ENCODE measurements at places on chromosomes 4 and X.

GRCh38 chr4:168787801-168788595 lies 222.1 kb downstream of the CBR4 start:
- H3K27ac ChIP-seq: no peak overlapping the region
- H3K4me3 ChIP-seq: no peak overlapping the region
- H3K36me3 ChIP-seq: no peaks in the 10 kb centered on the region
- no peak for DNase-seq

DNA sequence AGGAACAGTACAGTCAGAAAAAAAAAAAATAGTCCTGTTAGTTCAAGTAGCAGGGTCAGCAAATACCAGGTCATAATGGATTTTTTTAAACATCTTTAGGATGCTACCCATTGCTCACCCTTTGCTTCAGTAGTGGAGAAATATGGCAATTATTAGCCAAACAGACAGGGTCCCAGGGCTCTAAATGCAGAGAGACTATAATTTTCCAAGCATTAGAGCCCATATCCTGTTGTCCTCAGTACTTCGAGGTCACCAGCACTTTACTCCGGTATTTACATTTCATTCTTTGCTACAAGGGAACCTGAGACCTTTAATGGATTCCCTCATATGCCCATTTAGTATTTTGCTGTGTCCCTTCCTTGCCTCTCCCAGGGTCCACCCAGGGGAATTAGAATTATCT lies 1562.9 kb upstream of the TENM3 start:
- no peaks in the 10 kb centered on the region for H3K27me3 ChIP-seq
- DNase-seq: no peak
- no peaks in the 10 kb centered on the region for H3K36me3 ChIP-seq
- no peak overlapping the region for H3K4me3 ChIP-seq
- no peak overlapping the region for H3K27ac ChIP-seq

DNA sequence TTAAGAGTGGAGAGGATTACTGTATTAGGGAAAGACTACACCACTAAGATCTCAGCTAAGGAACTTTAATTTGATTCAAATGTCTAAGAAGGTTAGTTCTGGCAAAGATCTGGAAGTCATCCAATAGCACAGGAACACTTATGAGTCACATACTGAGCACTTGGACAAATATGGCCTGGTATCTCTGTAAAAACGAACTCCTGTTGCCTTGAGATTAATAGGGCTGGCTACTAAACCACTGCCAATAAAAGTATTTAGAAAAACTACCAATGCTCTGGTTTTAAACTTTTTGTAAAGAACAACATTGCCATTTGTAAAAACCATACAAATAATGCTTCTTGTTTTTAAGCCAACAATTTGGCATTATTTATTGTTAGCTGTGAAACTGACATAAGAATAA lies 70.5 kb downstream of the SEC24D start:
- H3K4me3 ChIP-seq: no peak overlapping the region
- no peaks in the 10 kb centered on the region for H3K27me3 ChIP-seq
- no peaks in the 10 kb centered on the region for H3K36me3 ChIP-seq
- no peak overlapping the region for H3K27ac ChIP-seq

DNA sequence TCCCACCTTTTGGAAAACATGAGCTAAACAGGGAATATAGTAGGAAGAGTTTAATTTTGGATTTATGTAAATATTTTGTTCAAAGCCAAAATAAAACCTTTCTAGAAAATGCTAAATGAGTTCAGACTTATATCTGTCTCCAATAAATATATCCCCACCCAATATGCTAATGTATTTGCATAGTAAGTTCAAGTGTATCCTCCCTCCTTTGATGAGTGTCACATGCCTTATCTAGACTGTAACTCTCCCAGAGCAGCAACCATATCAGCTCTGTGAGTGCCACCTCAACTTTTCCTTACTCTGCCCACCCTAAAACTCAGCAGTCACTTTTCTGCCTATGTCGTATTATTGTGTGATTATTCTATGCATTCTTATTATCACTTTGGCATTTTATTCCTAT lies 516.1 kb upstream of the NR3C2 start:
- H3K36me3 ChIP-seq: no peaks in the 10 kb centered on the region
- H3K4me1 ChIP-seq: no peaks in the 10 kb centered on the region
- no peak overlapping the region for H3K27ac ChIP-seq
- no peak overlapping the region for H3K4me3 ChIP-seq
- H3K27me3 ChIP-seq: no peaks in the 10 kb centered on the region

DNA sequence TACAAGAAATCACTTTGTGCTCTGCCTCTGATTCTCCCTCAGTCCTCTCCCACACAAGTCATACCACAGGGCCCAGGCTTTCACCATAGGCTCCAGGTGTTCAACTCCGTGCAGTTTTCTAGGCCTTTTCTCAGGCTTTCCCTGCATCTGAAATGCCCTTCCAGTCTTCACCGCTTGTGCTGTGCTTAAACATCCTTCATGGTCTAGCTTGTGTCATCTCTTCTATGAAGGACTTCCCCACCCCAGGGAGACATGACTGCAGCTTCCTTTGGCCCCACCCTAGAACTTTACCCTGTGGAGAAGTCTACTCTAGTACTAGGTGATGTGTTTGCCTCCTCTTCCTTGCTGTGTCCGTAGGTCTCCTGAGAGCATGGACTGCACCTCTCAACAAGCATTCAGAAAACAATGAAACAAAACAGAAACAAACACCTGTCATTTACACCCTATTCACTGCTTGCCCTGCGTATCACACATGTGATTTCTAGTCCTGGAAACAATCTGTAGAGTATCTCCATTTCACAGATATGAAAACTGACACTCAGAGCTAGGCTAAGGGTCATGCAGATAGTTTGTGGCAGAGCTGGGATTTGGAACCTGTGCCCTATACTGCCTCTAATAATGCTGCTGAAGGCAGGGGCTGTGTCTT lies 22.7 kb upstream of the LEF1 start:
- H3K27ac ChIP-seq: no peak overlapping the region
- no peaks in the 10 kb centered on the region for H3K27me3 ChIP-seq
- H3K4me1 ChIP-seq: peaks cover 2% of the 10 kb centered on the region
- no peak overlapping the region for H3K4me3 ChIP-seq

- H3K36me3 ChIP-seq: no peaks in the 10 kb centered on the region
- no peaks in the 10 kb centered on the region for H3K27me3 ChIP-seq
- H3K27ac ChIP-seq: no peak overlapping the region
- DNase-seq: no peak
These were observed 37.9 kb downstream of the NUDT6 start for GRCh38 chr4:122884499-122884898.

DNA sequence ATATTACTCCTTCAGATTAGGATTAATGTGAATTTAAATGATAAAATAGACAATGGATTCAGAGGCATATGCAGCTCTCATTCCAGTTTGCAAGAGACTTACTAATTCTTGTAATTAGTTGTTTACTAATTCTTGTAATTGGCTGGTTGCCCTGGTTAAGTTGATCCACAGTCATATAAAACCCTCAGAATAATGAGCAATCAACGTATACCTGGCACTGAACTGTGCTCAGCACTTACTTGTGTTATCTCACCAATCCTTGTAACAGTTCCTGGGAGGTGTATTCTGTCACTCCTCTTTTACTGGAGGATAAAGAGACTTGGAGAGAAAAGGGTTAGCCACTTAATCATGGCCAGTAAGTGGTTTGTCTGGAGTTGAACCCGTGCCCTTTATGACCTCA lies 10.5 kb downstream of the HERC5 start:
- peaks cover 26% of the 10 kb centered on the region for H3K36me3 ChIP-seq
- no peak overlapping the region for H3K27ac ChIP-seq
- no peak for DNase-seq
- H3K4me3 ChIP-seq: no peak overlapping the region
- no peaks in the 10 kb centered on the region for H3K4me1 ChIP-seq

DNA sequence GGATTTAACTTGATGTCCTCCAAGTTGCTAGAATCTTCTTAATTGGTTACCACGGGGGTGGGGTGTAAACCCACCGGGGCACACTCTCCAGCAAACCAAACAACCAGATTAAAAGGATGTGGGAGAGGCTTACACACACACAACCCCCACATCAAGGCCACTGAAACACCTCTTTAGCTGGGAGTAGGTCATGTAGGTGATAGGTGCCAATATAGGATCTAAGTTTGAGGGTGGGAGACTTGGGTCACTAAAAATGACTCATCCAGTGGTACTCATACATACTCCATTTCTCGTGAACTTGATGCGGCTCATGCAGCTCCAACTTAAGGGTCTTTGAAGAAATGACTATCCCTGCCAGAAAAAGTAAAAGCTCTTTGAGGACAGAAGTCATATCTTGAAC lies 20.5 kb upstream of the CD40LG start:
- peak overlapping the region; percentile 49 for H3K27ac ChIP-seq
- no peak for DNase-seq
- H3K4me1 ChIP-seq: peaks cover 46% of the 10 kb centered on the region
- H3K27me3 ChIP-seq: no peaks in the 10 kb centered on the region
- H3K4me3 ChIP-seq: peak overlapping the region; percentile 6
